ENCODE measurements at places on chromosomes 7 and 10. TPM values are rescaled to one million over a fixed set of nuclear protein-coding genes. Genes with fewer than 3 reads are reported as not detected.

The CALN1 gene
- not detected for total RNA-seq

The CAMK2B gene
- total RNA-seq: 1.8 TPM

The GOLGA7B gene
- not detected for total RNA-seq

The DKK1 gene
- 31.8 TPM for total RNA-seq

DNA sequence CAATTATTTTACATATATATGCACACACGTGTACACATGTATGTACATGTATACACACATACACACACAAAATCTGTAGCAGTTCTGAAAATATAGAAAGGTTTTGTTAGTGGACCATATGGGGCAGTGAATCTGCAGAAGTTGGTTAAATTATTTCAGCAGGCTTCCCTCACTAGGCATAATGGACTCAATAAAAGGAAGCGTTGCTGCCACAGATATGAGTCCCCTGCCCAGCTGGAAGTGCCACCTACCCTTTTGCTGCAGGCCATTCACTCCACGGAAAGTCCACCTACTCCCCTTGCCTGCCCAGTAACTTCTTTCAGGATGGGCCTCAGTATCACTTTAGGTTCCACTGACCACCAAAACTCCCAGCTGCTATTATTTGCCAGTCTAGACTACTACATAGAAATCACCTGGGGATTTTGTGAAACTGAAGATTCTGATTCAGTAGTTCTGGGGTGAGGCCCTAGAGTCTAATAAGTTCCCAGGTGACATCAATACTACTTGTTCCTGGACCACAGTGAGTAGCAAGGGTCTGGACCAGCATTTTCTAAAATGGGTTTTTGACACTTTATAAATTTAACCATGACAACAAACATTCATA is 29.3 kb upstream of the CROT start:
- no peak for DNase-seq

- DNase-seq: no peak
Observed at GRCh38 chr10:133511907-133512528, 15.1 kb upstream of the CYP2E1 start.

- no peak for DNase-seq
Observed at GRCh38 chr7:115561335-115562110, 469.0 kb downstream of the TFEC start.

GRCh38 chr7:130899071-130899560 is 165.1 kb upstream of the KLF14 start:
- no peak for DNase-seq

- DNase-seq: peak; percentile 24
Observed at GRCh38 chr7:54180796-54181195, 361.4 kb upstream of the VSTM2A start.

- DNase-seq: no peak
Observed at GRCh38 chr7:2212906-2213305, 19.8 kb downstream of the MAD1L1 start.

- peak; percentile 62 for DNase-seq
Observed at GRCh38 chr7:30888747-30889146, 22.9 kb upstream of the AQP1 start.

- peak; percentile 73 for DNase-seq
Observed at GRCh38 chr10:117431160-117431559, 55.9 kb upstream of the PDZD8 start.

- no peak for DNase-seq
Observed at GRCh38 chr10:125012851-125013528, 71.1 kb downstream of the ZRANB1 start.

DNA sequence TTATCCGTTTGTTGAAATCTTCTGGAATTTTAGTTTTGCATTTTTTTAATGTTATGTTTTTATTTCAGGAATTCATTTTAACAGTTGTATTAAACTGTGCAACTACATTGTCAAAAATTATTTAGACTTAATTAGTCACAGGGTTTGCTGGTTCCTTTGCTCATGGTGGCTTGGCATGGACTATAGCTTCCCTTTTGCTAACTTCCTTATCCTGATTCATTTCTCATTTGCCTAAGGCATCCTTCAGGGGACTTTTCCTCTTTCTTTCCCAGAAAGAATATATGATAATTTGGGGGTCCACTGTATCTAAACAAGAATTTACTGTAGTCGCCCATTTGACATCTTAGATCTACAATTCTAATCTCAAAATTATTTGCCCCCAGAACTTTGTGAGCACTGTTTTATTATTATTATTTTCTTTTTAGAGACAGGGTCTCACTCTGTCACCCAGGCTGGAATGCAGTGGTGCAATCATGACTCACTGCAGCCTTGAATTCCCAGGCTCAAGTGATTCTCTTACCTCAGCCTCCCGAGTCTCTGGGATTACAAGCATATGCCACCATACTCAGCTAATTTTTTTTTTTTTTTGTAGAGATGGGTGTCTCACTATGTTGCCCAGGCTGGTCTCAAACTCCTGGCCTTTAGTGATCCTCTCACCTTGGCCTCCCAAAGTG is 13.9 kb downstream of the FIGNL1 start:
- peak; percentile 76 for DNase-seq

DNA sequence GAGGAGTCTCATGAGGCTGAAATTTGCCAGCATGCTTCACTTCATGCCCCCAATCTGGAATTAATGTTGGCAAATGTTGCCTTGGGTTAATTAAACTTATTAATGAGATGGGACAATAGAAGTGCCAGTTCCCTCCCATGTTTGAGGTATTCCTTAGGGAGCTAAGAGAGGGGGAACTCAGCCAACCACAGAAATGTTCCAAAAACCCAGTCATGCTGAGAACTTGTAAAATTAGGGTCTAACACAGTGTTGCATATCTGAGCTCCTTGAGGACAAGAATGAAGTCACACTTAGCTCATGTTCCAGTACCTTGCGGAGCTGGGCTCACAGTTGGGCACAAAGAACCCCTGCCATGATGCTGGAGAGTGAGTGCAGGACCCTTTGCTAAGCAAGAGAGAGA is 89.4 kb downstream of the OAT start:
- no peak for DNase-seq

DNA sequence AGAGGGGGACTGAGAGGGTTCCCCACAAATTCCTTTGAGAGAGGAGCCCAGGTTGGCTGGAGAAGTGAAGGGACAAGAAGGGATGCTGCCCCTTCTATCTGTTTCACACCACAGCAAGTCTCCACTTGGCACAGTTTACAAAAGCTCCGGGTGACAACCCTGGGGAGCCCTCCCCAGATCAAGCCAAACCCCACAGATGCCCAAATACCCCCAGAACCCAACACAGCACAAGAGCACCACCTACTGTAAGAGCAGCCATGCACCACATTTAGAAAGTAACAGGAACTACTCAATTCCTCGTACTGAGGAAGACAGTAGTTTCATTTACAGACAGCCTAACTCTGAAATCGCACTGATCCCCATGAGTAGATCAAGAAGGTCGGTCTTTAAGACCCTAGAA is 67.8 kb upstream of the ATP6V0A4 start:
- DNase-seq: no peak

All from MCF 10A (cell line).